Activated CD8-positive, alpha-beta T cell treated with anti-CD3 and anti-CD28 coated beads for 36 hours (primary cell): ENCODE measurements at places on chromosomes 12 and 14. TPM values are rescaled to one million over a fixed set of nuclear protein-coding genes. Genes with fewer than 3 reads are reported as not detected.

Gene SMAGP
- 1.4 TPM for total RNA-seq

Gene TARBP2
- total RNA-seq: 33.3 TPM

Gene GDF11
- total RNA-seq: 9.3 TPM

Gene TCL1B
- not detected for total RNA-seq

Gene TMEM120B
- 12.7 TPM for total RNA-seq

Gene COA8
- 40.3 TPM for total RNA-seq

Gene TMEM106C
- 148 TPM for total RNA-seq

Gene ALDH1L2
- total RNA-seq: 5.7 TPM

- no peaks in the 10 kb centered on the region for H3K36me3 ChIP-seq
- DNase-seq: no peak
- no peaks in the 10 kb centered on the region for H3K27me3 ChIP-seq
- H3K27ac ChIP-seq: no peak overlapping the region
- H3K4me3 ChIP-seq: no peak overlapping the region
- H3K4me1 ChIP-seq: no peaks in the 10 kb centered on the region
These were observed 96.9 kb downstream of the FIGNL2 start for GRCh38 chr12:51751661-51752060.

DNA sequence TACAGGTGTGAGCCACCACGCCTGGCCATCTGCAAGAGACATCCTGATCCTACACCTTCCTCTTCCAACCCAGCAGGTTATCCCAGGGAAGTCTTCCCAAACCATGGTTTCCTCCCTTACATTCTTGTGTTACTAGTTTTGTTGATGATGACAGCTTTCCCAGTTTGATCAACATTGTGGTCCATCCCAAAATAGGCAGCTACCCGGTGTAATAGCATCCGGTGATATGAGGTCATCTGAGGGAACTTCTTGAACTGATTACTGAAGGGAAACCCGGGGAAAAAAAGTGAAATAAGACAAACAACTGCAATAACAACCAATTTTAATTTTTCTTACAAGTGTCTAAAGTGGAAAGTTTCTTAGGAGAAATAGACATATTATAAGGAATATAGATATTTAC, 45.3 kb upstream of the STAC3 start:
- no peak for DNase-seq
- H3K4me1 ChIP-seq: no peaks in the 10 kb centered on the region
- no peak overlapping the region for H3K4me3 ChIP-seq
- no peaks in the 10 kb centered on the region for H3K27me3 ChIP-seq

GRCh38 chr14:55902241-55902640, 216.0 kb upstream of the PELI2 start:
- no peaks in the 10 kb centered on the region for H3K4me1 ChIP-seq
- H3K27me3 ChIP-seq: no peaks in the 10 kb centered on the region
- H3K36me3 ChIP-seq: no peaks in the 10 kb centered on the region
- H3K27ac ChIP-seq: no peak overlapping the region

- H3K27ac ChIP-seq: no peak overlapping the region
- peaks cover 44% of the 10 kb centered on the region for H3K27me3 ChIP-seq
- H3K4me1 ChIP-seq: peaks cover 2% of the 10 kb centered on the region
- no peaks in the 10 kb centered on the region for H3K36me3 ChIP-seq
- no peak for DNase-seq
- no peak overlapping the region for H3K4me3 ChIP-seq
These were observed 817 bp downstream of the STXBP6 start for GRCh38 chr14:25049093-25049567.

- DNase-seq: no peak
- no peak overlapping the region for H3K4me3 ChIP-seq
- no peaks in the 10 kb centered on the region for H3K4me1 ChIP-seq
- H3K27me3 ChIP-seq: no peaks in the 10 kb centered on the region
- no peak overlapping the region for H3K27ac ChIP-seq
These were observed 25.7 kb downstream of the MOK start for GRCh38 chr14:102279282-102279681.

GRCh38 chr14:22978487-22978837, 3.9 kb downstream of the AJUBA start:
- no peak overlapping the region for H3K4me3 ChIP-seq
- no peak overlapping the region for H3K27ac ChIP-seq
- no peak for DNase-seq

- H3K27ac ChIP-seq: peak overlapping the region; percentile 51
- peaks cover 8% of the 10 kb centered on the region for H3K27me3 ChIP-seq
- no peak for DNase-seq
- H3K4me1 ChIP-seq: peaks cover 19% of the 10 kb centered on the region
- peak overlapping the region; percentile 93 for H3K4me3 ChIP-seq
- peaks cover 5% of the 10 kb centered on the region for H3K36me3 ChIP-seq
These were observed 855 bp downstream of the MNAT1 start for GRCh38 chr14:60735416-60735815.

GRCh38 chr14:105330491-105330895, 15.9 kb downstream of the PACS2 start:
- H3K4me3 ChIP-seq: no peak overlapping the region
- peaks cover 31% of the 10 kb centered on the region for H3K4me1 ChIP-seq
- no peaks in the 10 kb centered on the region for H3K27me3 ChIP-seq
- no peaks in the 10 kb centered on the region for H3K36me3 ChIP-seq
- H3K27ac ChIP-seq: peak overlapping the region; percentile 20
- DNase-seq: peak; percentile 56

GRCh38 chr12:7229741-7230140, 40.3 kb downstream of the PEX5 start:
- H3K27me3 ChIP-seq: peaks cover 17% of the 10 kb centered on the region
- H3K36me3 ChIP-seq: no peaks in the 10 kb centered on the region
- no peak for DNase-seq
- no peak overlapping the region for H3K4me3 ChIP-seq

- no peaks in the 10 kb centered on the region for H3K27me3 ChIP-seq
- peak overlapping the region; percentile 73 for H3K4me3 ChIP-seq
- H3K36me3 ChIP-seq: peaks cover 24% of the 10 kb centered on the region
These were observed 45.4 kb downstream of the KDM2B start for GRCh38 chr12:121535150-121536053.

GRCh38 chr14:36518586-36519430, 1.2 kb downstream of the NKX2-1 start:
- H3K4me1 ChIP-seq: peaks cover 14% of the 10 kb centered on the region
- H3K27ac ChIP-seq: no peak overlapping the region
- no peaks in the 10 kb centered on the region for H3K36me3 ChIP-seq
- no peak for DNase-seq
- H3K4me3 ChIP-seq: peak overlapping the region; percentile 40

DNA sequence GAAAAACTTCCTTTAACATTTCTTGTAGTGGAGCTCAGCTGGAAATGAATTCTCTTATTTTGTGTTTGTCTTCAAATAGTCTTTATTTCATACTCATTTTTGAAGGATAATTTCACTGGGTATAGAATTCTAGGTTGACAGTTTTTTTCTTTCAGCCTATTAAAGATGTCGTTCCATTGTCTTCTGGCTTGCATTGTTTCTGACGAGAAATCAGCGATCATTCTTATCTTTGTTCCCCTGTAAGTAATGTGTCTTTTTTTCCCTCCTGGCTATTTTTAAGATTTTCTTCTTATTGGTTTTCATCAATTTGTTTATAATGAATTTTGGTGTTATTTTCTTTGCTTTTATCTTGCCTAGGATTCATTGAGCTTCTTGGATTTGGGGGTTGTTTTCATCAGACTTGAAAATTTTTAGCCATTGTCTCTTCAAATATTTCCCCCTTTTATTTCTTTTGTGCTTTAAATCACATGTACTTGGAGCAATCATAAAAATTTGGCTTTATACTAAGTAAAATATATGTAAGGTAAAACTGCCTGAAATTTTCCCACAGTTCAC, 89.4 kb downstream of the UNC79 start:
- no peak for DNase-seq
- H3K4me3 ChIP-seq: no peak overlapping the region
- peaks cover 14% of the 10 kb centered on the region for H3K27me3 ChIP-seq
- no peak overlapping the region for H3K27ac ChIP-seq
- H3K36me3 ChIP-seq: peaks cover 3% of the 10 kb centered on the region

DNA sequence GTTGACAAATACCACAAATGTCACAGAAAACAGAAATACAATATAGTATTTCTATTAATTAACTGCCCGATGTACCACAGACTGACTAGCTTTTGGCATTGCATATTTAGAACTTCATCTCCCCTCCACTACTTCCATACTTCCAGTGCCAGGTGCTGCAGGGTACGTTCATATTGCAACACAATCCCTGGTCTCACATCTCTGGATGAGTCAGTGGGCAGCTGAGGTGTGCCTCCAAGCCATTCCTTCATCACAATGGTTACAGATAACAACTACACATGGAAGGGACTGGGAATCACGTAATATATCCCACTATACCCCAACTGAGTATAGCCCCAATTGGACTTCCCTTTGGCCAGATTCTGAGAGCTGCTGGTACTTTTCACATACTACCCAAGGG, 31.1 kb downstream of the CCDC198 start:
- H3K4me3 ChIP-seq: no peak overlapping the region
- H3K27me3 ChIP-seq: peaks cover 2% of the 10 kb centered on the region
- no peak for DNase-seq
- no peaks in the 10 kb centered on the region for H3K36me3 ChIP-seq

- H3K36me3 ChIP-seq: no peaks in the 10 kb centered on the region
- no peak for DNase-seq
- H3K4me3 ChIP-seq: no peak overlapping the region
- no peak overlapping the region for H3K27ac ChIP-seq
- no peaks in the 10 kb centered on the region for H3K4me1 ChIP-seq
- no peaks in the 10 kb centered on the region for H3K27me3 ChIP-seq
These were observed 158.7 kb downstream of the METTL25 start for GRCh38 chr12:82517027-82517426.

DNA sequence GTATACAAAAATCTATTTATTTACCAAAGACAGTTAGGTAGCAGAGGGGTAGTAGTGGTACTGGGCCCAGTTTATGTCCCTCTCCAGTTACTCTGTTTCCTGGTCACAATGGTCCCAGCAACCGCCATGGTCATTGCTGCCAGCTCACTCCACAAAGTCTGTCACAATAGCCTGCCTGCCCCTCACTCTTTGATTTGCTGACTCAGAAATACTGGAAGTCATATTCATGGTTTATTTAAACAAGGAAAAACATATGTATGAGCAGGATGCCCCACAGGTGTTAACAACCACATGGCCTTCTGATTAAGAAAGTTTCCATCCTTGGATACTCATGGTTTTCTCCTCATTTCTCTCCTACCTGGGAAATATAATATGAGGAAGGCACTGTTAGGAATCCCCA, 49.2 kb downstream of the TSHR start:
- no peaks in the 10 kb centered on the region for H3K4me1 ChIP-seq
- DNase-seq: no peak
- no peaks in the 10 kb centered on the region for H3K36me3 ChIP-seq
- H3K27ac ChIP-seq: no peak overlapping the region
- H3K4me3 ChIP-seq: no peak overlapping the region

DNA sequence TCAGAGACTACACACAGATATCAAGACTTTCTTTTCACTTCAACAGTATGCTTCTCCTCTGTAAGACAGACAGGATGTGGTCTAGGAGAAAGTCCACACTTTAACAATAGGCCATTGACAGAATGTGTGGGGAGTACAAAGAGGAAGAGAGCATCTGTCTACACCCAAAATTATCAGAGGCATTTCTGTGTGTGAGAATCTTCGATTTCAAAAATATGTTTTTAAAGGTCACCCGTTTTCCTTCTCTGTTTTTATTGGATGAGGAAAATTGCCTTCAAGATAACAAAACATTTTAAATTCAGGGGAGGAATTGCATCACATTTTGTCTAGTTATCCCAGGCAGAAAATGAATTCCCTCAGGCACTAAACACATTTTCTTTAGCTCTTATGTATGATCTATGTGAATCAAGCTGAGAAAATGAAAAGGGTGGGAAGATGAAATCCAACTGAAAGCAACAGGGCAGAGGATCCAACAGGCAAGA, 16.4 kb downstream of the NAV3 start:
- no peak overlapping the region for H3K4me3 ChIP-seq
- H3K27me3 ChIP-seq: no peaks in the 10 kb centered on the region
- H3K4me1 ChIP-seq: no peaks in the 10 kb centered on the region
- no peak for DNase-seq
- H3K27ac ChIP-seq: no peak overlapping the region

DNA sequence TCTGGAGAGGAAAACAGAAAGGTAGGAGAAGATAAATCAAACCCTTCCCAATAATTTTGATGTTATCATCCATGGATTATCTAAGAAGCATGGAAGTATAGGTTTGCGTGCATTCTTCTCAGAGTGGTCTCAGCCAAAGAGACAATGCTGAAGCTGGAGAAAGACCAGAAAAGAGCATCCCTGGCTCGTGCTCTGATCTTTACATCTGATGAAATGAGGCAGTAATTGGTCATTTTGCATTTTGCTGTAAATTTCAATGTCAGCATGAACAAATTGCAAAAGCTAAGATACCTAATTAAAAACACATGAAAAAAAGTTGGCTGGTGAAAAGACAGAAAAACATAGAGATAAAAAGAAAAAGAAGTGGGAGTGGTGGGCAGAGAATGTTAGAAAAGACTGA, 252.4 kb downstream of the ITPR2 start:
- no peaks in the 10 kb centered on the region for H3K27me3 ChIP-seq
- no peak overlapping the region for H3K4me3 ChIP-seq
- peaks cover 28% of the 10 kb centered on the region for H3K36me3 ChIP-seq

GRCh38 chr14:71063351-71063750, 156.1 kb downstream of the PCNX1 start:
- DNase-seq: no peak
- H3K4me3 ChIP-seq: no peak overlapping the region
- H3K27me3 ChIP-seq: no peaks in the 10 kb centered on the region
- peaks cover 3% of the 10 kb centered on the region for H3K4me1 ChIP-seq
- H3K27ac ChIP-seq: no peak overlapping the region
- peaks cover 73% of the 10 kb centered on the region for H3K36me3 ChIP-seq

DNA sequence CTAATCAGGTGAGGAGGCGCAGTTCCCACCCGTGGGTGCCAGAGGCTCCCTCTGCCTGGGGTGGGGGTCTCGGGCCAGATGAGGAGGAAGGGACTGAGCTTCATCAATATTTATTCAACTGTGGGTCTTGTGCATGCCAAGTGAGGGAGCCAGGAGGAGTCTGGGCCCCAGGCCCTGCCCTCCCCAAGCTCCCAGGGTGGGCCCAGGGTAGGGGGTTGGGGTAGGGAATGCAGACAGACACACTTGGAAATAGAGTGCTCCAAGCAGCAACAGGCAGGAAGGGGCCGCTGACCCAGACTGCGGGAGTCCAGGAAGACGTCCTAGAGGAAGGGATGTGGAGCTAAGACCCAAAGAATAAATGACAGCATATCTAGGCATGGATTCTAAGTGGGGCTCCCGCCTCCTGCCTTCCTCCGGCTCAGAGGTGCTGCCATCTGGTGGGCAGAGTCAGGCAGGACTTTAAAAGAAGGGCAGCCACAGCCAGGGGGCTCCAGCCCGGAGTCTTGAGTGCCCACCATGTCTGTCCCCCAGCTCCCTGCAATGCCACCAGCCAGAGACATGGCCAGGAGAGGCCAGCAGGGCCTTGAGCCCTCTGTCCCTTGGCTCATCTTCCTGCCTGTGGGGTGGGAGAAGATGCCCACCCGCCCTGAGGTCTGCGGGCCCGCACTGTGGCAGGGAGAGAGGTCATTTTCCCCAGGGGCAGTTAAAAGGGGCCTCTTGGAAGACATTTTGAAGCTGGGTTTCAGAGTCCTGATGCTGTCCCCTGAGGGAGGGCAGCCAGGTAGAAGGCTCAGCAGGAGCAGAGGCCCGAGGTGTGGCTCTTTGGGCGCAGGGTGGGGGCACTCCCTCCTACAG, 70.1 kb downstream of the PHETA1 start:
- no peaks in the 10 kb centered on the region for H3K36me3 ChIP-seq
- DNase-seq: peak; percentile 69
- no peak overlapping the region for H3K27ac ChIP-seq
- no peaks in the 10 kb centered on the region for H3K4me1 ChIP-seq
- H3K4me3 ChIP-seq: no peak overlapping the region
- H3K27me3 ChIP-seq: peaks cover 3% of the 10 kb centered on the region
